ENCODE measurements at places on chromosomes 2 and 18.
A peak's percentile ranks its signal among the peaks of the same experiment; 100 is the strongest.

DNA sequence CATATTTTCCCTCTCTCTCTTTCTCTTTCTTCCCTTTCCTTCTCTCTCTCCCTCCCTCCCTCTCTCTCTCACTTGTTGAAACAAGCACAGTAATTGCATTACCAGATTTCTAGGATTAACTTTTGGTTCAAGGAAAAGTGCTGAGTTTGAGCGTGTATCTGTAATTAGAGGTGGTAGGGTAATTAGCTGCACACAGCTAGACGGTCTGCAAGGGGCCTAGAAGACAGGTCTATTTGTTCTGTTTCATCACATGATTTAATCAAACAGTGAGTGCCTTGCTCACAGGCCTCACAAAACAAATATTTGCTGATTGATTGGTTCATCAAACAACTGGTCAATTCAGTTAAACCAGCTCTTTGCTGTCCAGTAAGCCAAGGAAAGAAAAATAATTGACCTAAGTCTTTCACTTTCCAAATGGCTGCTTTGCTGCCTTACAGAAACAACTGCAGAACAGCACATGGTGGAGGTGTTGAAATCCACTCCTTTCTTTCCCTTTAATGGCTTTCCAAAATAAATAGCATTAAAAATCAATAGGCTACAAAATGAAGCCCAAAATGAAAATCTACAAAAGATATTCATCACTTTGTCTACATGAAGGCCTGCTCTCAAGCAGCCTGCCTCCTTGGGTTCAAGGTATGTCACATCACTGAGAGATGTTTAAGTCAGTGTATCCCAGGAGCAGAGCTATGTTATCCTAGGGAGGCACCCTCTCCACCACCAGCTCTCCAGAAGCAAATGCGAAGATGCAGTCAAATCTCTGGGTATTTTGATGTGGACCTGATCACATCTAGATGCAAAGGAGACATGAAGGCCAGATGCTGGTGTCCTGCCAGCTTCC, 264.4 kb upstream of the SIX2 start:
- DNase-seq = peak; percentile 90

DNA sequence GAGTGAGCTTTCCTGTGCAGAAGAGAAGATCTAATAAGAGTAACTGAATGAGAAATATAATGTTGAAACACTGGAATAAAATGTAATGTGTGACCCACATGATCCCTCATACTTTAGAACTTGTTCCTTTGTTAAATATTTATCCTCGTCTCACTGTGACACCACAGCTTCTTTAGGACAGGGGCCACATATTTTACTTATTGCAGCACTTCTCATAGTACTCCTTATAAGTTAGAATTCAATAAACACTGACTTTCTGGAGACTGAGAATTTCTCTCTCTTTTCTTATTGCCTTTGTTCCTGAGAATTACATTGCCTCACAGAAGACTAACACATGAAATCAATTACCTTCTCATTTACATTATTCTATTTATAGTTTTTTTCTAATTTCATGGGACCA, 1234.6 kb upstream of the CHAC2 start:
- DNase-seq = no peak

DNA sequence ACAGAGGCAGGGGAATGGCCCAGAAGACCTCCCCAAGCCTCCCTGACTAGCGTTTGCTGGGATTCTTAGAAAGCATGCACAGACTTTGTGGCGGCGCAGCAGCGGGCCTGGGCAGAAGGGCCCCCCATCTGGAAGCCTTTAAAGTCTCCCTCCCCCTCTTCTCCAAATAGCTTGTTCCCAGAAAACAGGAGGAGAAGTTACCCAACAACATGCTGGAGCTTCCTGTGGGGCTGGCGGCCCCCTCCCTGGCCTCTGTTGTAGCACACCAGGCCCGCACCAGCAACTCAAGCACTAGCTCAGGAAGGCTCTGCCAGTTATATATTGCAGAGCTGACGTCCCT, 334.8 kb downstream of the DYSF start:
- DNase-seq = no peak

DNA sequence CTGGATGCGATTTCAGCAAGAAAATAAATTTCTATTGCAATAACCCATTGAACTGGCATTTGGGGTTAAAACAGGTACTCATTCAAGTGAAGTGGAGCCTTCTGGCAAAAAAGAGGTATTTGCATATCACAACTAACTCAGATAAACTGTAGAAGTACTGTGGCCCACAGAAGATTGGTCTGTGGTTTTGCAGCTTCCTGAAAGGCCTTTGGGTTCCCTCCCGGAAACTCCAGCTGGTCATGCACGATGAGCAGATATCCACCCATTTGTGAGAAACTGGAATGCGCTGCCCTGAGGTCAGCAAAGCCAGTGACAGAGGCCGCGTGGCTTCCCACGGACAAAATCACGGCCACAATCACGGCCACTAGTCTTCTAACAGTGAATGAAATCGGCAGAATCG, 106.3 kb downstream of the EPHA4 start:
- no peak for DNase-seq

DNA sequence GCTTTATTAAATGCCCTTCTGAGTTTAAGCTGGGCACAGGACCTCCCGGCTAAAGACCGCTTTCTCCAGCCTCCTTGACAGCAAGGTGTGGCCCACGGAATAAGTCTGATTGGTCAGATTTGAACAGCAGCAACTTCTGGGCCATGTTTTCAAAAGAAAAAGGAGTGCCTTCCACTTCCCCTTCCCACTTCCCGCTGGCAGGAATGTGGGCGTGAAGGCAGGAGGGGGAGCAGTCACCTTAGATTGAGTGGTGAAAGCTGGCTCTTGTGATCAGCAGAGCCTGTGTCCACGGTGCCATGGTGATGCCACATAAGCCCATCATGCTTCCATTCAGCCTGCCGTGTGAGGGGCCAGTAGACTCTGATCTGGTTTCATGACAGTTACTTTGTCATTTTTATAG, 136.6 kb upstream of the GLI2 start:
- no peak for DNase-seq

GRCh38 chr2:201403880-201404279, 46.7 kb upstream of the FLACC1 start:
- DNase-seq = no peak

- DNase-seq = no peak
Measured at GRCh38 chr18:49638209-49638785, 76.4 kb downstream of the LIPG start.

Measured in NCI-H82 (cell line).